ENCODE measurements at places on chromosomes 13 and 19.

DNA sequence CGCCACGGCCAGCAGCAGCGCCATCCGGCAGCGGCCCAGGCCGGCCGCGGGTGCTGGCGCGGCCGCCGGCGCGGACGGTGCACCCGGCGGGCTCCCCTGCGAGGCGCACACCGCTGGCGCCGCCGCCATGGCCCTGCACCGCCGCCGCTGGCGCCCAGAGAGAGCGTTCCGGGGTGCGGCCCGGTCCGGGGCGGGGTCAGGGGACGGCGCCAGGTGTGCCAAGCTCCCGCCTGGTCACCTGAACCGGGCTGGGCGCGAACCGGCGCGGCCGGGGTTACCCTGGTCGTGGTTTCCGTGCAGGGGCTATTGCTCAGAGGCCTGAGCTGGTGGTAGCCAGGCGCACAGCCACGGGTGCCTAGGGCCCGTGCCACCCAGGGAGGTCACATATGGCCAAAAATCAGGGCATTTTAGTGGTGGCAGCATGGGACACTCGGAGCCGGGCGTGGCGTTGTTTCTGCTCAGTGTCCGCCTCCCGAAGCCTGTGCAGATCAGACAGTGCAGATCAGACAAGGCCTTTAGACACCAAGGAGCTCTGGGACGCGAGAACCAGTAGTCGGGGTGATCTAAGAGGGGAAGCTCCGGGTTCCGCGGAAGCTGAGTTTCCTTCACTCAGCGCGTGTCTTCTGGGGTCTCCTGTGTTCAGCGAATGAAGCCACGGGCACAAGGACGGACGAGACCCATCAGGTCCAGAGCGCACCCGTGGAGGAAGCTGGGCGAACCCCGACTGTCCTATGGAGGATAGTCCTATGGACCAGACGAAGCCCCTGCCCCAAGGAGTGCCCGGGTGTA is at the start of gene TMEM238:
Gene TMEM238 (minus strand): TSS at position 162 of the 789 bp plus-strand sequence. CDS start 33 bp downstream, at position 129.
- DNase-seq: no peak

GRCh38 chr13:38514575-38514974 is 164.9 kb downstream of the UFM1 start:
- no peak for DNase-seq

DNA sequence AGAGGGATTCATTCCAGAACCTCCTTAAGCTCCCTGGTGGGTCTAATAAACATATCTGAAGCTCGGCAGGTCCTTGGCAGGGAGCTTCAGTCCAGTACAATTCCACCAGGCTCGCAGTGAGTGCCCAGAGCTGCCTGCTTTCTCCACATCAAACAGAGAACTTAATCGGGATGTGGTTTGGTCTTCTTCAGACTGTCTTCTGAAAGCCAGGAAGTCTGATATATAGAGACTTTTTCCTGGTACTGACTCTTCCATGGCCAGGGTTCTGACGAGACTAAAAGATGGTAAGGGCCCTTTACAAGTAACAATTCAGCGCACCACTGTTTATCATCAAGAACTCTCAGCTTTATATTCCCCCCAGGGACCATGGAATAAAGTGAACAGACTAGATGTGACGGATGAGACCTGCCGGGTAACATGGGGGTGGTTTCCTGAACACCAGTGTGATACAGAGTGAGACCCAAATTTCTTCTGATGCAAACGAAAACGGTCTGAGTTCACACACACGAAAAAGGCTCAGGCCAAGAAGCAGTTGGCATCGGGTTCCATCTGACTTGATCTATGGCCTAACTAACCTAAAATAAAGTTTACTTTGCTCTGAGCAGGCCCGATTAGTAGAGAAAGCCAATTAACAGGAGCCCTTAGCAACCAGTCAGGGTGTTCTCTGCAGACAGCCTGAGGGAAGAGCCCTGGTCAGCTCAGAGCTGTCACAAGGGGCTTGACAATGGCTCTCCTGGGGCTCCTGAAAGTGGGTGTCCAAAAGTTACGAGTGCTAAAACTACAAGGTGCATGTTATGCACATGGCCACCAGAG is 29.0 kb downstream of the RANBP3 start:
- DNase-seq: no peak

DNA sequence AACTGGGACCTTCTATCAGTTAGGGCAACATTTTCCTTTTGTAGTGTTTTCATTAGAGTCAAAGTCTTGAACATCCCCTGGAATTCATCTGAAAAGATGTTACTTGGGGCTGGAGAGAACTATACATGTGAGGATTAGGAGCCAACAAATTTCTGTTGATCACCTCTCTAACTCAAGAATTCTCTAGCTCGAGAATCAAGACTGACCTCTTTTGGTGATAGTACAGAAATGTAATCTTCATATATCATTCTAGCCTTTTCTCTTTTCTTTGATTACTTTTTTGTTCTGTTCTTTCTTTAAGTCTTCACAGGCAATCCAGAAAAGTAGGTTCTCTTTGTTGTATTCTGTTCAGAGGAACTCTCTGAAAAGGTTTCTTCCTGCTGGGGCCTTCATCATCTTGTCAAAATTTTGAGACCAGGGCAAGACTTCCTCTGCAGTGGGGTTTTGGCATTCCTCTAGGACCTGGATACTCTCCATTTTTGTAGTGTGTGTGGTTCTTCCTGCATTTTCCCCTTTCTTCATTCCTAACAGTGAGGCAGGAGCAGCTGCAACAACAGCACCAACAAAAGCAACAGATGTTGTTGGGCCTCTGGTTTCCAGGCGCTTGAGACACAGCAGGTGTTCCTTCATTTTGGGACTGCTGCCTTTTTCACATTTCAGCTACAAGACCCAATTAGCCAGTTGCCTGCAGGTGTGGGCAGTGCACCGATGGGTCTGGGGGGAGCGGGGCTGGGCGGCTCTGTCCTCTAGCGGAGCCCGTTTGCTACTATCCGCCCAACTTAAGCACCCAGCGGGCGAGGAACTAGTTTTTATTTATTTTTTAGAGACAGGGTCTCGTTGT is 26.2 kb downstream of the ELF1 start:
- no peak for DNase-seq

GRCh38 chr13:49812812-49813211 is 20.3 kb upstream of the KPNA3 start:
- no peak for DNase-seq

DNA sequence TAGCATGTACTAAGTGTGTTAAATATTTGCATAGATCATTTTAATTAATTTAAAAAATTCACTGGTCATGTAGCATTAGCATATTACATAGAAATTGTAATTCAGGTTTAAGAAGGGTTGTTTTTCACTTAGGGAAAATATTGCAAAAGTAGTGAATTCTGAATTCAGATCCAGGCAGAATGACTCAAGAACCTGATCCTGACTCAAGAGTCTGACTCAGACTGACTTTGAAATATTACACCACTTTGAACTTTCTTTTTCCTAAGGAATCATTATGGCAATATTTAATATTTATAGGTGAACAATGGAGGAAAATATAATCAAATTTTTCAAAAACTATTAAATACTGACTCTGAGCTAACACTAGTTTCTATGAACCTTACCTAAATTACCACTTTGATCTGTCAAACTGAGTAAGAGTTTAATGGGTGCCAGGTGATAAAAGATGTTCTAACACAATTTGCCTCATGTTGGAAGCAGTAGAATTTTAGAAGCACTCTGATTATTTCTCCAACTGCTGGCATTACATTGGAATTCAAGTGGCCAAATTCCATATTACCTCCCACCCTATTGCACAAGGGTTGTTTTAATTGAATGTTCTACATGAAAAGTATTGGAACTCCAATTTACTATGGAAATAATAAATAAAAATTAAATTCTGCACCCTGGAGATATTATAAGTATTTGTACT is 261.6 kb downstream of the SLITRK1 start:
- no peak for DNase-seq

GRCh38 chr13:71906448-71906847 is 39.4 kb upstream of the DACH1 start:
- no peak for DNase-seq
